Cardiac septum (tissue), 1 donor: ENCODE measurements at places on chromosomes 6 and 20. TPM values are rescaled to one million over a fixed set of nuclear protein-coding genes. Genes with fewer than 3 reads are reported as not detected.

- no peak for DNase-seq
Observed at GRCh38 chr6:53119349-53119748, 29.3 kb downstream of the GCM1 start.

Gene SLC26A8
- total RNA-seq: 0.13 TPM

- DNase-seq: no peak
Observed at GRCh38 chr20:41424011-41424410, 57.4 kb upstream of the EMILIN3 start.

DNA sequence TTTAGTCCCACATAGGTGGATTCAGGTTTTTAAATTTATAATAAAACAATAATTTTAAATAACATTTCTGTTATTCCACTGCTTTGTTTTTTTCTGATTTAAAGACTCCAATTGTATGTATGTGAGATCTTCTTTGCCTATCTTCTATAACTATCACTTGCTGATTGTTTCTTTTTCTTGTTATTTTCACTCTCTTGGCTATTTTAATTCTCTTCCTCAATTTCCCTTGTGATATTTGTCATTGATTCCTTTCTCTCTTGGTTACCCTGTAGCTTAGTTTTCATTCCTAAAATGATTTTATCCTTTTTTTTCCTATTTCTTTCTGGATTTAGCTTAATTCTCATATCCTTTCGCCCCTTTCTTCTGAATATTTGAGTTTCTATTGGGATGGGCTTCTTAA, 227.3 kb upstream of the TENT5A start:
- DNase-seq: no peak

- DNase-seq: no peak
Observed at GRCh38 chr20:61855286-61855685, 210.4 kb downstream of the TAF4 start.

- DNase-seq: no peak
Observed at GRCh38 chr20:42024653-42025052, 406.5 kb upstream of the CHD6 start.

Gene KCNS1
- 0.08 TPM for total RNA-seq

DNA sequence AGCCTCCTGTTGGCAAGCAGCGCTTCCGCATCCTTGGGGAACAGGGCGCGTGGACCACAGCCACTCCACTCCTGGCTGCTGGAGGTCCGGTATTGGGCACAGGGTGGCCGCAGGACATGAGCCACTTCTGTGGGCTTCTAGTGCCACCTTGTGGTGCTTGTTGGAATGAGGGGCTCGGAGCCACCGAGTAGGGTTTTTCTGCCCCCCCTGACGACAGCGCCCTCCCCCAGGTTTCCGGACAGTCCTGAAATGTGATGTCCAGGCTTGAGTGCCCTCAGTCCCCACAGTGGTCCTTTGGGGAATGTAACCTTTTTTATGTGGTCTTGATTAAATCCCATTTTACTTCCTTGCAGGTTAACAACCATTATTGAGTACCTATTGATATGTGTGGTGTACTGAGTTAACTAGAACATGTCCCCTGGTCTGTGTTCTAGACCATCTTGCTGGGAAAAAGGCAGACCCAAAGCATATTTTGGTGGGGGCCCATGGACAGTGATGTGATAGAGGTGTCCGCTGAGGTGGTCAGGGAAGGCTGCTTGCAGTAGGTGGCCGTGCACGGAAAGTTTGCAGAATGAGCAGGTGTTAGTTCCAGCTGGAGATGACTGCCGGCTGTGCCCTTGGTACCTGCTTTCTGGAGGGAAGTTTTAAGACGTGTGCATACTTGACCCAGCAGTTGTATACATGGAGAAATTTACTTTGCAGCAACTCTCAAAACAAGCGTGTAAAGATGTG, 70.0 kb downstream of the PTPN1 start:
- peak; percentile 77 for DNase-seq

DNA sequence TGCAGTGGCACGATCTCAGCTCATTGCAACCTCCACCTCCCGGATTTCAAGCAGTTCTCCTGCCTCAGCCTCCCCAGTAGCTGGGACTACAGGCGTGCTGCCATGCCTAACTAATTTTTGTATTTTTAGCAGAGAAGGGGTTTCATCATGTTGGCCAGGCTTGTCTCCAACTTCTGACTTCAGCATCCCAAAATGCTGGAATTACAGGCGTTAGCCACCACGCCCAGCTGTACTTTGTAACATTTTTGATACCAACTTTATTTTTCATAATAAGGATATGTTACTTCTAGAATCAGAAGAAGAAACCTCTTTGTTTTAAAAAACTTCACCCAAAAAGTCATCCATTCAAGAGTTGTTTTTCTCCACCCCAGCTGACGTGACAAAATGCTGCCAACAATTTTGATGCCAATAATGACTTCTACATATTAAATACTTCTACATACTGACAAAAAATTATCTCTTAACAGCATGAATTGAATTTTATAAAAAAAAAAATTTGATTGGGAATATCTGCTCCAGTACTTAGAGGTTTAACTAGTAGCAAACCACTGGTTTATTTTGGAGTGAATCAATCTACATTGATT, 22.5 kb upstream of the PRIM2 start:
- DNase-seq: no peak

DNA sequence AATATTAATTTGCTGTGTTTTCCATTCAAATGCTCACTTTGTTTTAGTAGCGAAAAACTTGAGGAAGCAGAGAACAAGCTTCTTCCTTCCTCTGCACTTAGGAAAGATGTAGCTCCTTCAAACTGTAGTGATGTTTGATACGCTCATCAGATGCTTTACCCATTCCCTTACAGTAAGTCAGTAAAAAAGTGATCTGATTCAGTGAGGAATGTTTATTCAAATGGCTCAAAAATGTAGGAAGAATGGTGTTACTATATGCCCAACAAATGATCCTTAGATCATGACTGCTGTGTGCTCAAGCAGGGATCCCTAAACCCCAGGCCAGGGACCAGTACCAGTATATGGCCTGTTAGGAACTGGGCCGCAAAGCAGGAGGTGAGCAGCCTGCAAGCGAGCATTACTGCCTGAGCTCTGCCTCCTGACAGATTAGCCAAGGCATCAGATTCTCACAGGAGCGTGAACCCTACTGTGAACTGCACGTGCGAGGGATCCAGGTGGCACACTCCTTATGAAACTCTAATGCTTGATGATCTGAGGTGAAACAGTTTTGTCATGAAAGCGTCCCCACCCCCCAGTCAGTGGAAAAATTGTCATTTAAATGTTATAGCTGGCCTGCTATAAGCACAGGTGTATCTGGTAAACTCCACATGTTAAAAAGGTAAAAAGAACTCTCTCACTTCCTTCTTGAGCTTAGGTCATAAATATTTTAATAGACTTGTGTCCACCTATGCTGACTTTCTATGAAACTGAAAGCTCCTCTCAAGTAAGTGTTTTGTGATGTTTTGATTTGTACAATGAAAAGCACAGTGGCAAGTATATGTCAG, 187.2 kb downstream of the FOXC1 start:
- no peak for DNase-seq

DNA sequence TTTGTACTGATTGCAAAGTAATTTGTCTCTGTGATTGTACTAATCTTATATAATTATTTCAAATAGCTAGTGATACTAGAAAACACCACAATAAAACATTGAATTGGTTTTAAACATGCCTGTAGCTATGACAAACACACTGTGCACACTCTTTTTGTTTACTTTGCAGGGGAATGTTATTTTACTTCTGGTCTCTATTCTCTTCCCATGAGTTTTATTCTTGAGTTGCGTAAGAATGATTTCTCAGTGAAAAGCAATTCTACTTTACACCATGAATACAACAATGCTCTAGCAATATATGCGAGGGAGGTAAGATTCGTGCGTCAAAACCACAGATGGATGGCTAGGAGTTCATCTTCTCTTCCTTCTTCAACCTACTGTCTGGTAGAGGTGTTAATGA, 68.4 kb upstream of the PHACTR1 start:
- DNase-seq: no peak

DNA sequence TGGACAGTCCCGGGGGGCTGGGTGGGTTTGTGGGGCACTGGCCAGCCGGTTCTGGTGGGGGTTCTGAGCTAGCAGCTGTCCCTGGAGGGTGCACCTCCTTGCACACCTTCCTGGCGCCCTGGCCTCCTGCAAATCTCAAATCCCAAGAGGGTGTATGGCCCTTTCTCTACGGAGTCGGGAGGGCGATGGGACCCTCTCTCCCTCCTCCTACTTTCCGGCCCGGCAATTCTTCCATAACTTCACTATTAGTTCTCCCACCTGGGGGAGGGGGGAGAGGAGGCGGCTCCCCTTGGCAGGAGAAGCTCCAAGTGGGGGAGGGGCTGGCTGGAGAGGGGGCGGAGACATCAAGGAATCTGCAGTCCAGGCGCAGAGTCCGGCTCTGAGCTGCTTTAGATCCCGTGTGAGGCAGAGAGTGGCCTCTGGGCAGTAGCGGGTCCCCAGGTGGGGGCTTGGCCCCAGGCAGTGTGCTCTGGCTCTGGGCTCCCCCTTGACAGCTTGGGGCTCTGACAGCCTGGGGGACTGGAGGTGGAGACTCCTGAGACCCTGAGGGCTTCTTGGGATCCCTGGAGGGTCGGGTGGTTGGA, 1.4 kb upstream of the LAMA5 start:
- DNase-seq: no peak

Gene RFX6
- total RNA-seq: not detected

DNA sequence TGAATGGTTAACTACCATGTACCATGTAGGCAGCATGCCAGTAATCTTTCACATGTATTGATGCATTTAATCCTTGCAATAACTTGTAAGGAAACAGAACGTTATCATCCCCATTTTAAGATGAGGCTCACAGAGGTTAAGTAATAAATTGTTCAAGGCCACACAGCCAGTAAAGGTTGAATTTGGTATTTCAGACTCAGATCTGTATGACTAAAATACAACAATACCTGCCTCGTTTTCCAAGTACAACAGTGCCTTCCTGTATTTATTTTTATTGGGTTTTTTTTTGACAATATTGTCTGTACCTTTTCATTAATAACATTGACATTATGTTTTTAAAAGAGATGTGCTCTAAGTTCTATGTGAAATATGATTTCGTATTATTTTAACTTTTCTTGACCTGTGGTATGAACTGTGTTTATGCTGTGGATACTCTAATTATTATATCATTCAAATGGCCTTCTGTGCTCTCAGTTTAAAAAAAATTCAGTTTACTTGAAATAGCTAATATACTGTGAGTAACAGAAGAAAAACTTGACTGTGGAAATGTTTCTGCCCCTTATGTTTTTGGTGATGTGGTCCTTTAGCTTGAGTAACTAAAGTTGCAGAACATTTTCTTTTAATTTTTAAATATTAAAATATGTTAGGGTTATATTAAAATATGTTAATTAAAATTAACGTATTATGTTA, 39.7 kb downstream of the XRN2 start:
- DNase-seq: no peak

DNA sequence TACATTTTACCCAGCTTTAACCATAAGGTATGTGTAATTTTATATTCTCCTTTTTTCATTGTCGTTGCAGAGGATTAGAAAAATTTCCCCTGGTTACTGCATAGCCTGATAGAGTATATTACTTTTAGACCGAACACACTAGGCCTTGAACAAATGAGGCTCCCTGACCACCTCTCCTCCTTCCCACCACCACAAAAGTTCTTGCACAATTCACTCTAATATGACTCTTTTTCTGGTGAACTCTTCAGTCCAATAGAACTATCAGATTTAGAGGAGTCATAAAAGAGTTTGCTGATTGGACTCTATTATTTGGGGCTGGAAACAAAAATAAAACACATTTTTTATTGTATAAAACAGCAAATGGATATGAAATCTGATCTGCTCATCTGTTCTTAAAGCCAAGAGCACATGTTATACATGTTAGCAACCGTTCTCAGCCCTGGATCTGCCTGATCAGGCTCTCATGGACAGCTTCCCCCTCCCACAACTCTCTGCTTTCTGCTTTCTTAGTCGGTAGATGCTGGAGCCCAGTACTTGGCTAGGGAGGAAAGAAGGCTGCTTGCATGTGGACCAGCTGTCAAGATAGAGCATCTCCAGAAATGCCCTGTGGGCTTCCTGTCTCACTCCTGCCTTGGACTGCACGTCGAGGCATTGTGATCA, 83.5 kb downstream of the CD164 start:
- no peak for DNase-seq

GRCh38 chr6:154247119-154247861, 109.3 kb downstream of the IPCEF1 start:
- DNase-seq: no peak

Gene DNAAF9
- 29.1 TPM for total RNA-seq

DNA sequence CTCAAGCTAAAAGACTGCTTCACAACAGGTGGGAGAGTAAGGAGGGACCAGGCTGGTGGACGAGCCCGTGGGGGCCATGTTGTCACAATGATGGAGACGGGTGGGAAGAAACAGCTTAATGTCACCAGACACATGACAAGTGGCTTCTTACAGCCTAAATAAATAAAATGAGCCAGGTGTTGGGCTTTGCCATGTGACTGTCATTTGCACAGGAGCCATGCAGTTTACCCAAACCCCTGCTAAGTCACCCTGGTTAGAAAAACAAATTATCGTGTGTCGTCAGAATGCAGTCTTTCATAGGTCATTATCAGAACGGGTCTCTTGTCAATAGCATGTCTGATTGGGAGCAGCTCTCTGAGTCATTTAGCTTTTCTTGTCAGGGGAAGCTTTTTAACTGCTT, 18.5 kb downstream of the BTBD3 start:
- no peak for DNase-seq

GRCh38 chr6:102774326-102774725, 1380.8 kb downstream of the GRIK2 start:
- DNase-seq: no peak
